ENCODE measurements at places on chromosomes 2 and 18.

DNA sequence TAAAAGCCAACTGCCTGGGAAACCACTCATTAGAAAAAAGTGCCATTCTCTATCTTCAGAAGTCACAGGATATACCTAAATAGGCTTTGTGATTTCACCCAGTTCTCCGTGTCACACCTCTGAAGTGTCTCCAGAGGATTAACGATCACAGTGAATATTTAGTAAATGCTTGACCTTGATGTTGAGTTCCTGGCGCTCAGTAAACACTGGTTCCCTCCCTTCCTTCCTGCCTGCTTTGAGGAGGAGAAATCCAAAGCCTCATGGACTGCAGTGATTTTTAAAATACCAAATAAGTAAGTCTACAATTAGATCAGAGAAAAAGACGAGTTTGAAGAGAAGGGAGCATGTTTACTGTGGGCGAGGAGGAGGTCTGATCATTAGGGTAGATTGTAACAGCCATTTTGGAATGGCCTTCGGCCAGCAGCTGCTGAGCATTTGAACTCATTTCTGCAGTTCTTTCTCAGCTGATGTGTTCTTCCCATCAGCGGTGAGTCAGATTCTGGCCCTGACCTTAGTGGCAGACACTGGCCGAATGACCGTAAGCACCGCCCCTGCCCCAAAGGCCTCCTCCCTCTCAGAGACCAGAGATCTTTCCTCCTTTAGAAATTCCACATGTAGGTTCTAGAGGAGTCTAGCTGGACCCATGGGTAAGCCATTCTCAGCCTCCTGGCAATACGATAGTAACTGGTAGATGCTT lies 62.1 kb upstream of the SLC16A14 start:
- no peak for DNase-seq

GRCh38 chr18:519019-519879 lies 18.7 kb upstream of the COLEC12 start:
- DNase-seq = no peak

DNA sequence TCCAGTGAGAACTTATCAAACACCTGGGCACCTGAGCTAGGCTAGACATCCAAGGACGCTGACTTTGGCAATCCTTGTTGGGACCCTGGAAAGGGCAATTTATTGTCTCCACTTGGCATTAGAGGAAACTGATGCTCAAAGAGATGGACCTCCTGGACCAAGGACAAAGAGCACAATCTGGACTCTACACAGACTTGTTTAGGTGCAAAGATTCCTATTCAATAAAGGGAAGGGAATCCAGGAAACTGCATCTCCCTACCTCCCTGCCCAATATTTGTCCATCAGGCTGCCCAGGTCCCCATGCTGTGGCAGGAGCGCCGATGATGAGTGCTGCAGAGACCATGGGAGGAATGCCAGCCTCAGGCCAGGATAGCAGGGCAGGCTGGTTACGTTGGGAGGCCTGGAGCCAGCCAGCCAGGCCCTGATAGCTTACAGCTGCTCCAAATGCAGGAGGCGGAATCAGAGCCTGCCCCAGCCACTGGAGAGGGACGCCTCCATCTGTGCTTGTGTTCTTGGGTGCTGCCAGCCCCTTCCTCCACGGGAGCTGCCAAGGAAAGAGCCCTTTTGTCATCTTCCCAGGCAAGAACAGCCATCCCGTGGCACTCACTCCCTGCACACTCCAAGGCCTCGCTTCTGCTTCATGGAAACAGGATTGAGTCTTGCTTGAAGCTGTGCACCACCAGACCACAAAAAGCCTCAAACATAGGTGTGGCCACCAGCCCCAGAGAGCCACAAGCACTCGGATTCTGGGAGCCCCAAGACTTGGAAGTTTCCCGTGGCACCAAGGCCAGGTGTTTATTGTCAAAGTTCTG lies 60.0 kb downstream of the HS1BP3 start:
- DNase-seq = no peak

- no peak for DNase-seq
Measured at GRCh38 chr2:181169503-181169902, 189.1 kb downstream of the UBE2E3 start.

DNA sequence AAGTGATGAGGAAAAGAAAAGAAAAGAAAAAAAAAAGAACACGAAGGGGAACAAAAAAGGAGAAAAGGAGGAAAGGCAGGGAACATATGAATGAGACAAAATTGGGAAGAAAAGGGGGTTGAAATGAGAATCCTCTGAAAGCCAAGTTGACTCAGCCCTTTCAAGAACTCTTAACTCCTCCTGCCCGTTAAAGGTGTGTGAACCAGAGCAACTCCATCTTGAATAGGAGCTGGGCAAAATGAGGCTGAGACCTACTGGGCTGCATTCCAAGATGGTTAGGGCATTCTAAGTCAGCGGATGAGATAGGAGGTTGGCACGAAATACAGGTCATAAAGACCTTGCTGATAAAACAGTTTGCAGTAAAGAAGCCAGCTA lies 4.0 kb upstream of the POLE4 start:
- no peak for DNase-seq

- DNase-seq = no peak
Measured at GRCh38 chr2:23393722-23394121, 8.7 kb downstream of the KLHL29 start.

- no peak for DNase-seq
Measured at GRCh38 chr18:33440060-33441043, at the start of gene CCDC178. CCDC178 (minus strand) TSS chr18:33440721; CDS start chr18:33412088, 28,633 bp downstream.

- DNase-seq = no peak
Measured at GRCh38 chr2:20052229-20052851, 912 bp upstream of the LAPTM4A start.

DNA sequence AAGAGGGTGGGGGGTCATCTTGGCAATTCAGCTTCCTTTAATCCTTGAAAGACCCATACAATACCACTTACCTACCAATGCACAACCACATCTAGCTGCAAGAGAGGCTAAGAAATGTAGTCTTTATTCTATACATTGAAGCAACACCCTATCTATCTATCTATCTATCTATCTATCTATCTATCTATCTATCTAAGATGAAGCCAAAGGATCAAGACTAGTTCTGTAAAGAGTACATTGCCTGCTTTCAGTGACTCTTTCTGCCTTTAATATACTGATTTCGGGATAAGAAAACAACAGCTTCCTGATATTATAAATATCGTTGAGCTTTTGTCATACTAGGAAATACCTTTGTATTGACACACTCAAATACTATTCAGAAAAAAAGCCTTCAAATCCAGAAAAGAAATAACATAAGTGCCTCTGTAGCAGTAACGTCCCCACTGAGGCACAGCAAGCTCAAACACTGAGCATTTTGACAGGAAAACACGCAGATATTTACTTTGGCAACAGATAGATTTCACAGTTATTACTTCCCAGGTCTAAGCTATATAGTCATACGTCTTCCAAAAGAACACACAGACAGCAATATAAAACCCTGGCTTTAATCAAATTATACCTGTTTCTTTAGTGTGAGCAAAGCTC lies 139.4 kb upstream of the SERTAD2 start:
- no peak for DNase-seq

DNA sequence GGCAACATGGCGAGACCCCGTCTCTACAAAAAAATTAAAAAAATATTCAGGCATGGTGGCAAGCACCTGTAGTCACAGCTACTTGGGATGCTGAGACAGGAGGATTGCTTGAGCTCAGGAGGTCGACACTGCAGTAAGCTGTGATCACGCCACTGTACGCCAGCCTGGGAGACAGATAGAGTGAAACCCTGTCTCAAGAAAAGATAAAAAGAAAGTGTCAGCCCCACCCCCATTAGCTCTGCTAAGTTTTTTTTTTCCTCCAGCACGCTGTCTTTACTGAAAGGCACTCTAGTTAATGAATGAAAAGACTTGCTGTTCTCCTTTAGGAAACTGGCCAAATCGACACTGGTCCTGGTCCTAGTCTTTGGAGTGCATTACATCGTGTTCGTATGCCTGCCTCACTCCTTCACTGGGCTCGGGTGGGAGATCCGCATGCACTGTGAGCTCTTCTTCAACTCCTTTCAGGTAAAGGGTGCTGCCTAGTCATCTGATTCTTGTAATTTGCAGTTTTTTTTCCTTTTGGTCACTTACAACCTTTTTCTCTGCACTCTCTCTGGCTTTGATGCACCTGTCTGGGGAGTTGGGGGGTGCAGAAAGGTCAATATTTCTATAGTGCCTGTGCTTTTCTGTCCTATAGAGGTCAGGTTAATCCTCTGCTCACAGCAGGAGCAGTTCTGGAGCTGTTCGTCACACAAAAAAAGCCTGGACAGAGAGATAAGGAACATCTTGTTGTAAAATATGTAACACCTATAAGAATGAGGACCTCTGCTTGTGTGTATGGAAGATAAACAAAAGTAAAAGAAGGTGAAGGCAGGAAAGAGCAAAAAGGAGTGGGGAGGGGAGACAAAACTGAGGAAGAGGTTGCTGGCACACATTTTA lies 82.3 kb downstream of the PTH2R start:
- no peak for DNase-seq

GRCh38 chr18:77203071-77203470 lies 46.6 kb upstream of the GALR1 start:
- no peak for DNase-seq

GRCh38 chr2:240374085-240374907 lies 61.2 kb upstream of the GPC1 start:
- DNase-seq = no peak

GRCh38 chr2:53231908-53232307 lies 535.7 kb upstream of the CHAC2 start:
- no peak for DNase-seq

DNA sequence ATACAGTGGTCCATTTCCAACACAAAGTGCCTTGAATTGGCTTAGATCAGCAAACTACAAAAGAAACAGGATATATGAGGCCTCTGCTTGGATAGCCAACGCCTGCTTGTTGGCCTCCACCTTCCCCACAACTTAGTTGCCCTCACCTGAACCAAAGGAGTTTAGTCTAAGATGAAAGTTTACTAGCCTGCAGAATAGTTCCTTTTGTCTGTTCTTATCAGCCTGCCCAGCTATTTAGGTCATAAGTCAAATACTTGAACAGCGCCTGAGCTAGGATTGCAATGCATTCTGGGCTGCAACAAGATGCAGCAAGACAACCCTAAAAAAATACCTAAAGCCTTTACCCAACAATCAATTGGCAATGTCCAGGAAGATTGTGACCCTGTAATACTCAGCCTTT lies 13.1 kb upstream of the EPG5 start:
- DNase-seq = no peak
